8988T (cell line): ENCODE measurements at places on chromosomes 1 and 21.

DNA sequence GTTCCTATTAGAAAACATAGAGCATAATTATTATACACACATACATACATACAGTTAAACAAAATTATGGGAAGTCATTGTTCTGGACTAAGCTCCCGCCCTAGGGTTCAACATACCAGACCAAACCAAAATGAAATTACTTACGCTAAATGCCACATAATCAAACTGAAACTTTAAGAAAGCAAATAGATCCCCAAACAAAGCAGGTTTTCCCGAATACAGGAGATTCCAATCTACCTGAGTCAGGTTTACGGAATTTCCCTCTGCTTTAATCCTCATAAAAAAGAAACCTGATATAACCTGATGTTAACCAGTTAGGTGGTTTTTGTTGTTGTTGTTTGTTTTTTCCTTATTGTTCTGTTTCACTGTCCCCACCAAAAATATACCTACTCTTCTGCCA is 1886.9 kb downstream of the NCAM2 start:
- DNase-seq = no peak

- DNase-seq = no peak
Measured at GRCh38 chr1:203888807-203889251, 27.4 kb downstream of the SNRPE start.

DNA sequence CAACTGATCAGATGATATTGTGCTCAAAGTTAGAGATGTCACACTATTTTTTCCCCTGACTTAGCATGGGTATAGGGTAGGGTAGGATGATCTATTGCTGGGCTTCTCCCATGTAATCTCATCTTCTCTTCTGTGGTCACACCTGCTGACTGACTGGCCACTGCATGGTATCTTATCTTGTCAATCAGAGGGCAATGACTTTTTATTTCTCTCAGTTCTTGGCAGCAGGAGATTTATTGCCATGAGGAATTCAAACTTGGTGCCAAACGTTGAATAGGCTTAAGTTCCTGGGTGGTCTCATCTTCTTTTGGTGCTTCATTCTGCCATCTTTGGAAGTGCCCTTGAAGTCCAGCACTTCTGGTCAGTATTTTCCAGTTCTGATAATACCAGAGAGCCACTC is 226.4 kb upstream of the POGK start:
- DNase-seq = no peak

DNA sequence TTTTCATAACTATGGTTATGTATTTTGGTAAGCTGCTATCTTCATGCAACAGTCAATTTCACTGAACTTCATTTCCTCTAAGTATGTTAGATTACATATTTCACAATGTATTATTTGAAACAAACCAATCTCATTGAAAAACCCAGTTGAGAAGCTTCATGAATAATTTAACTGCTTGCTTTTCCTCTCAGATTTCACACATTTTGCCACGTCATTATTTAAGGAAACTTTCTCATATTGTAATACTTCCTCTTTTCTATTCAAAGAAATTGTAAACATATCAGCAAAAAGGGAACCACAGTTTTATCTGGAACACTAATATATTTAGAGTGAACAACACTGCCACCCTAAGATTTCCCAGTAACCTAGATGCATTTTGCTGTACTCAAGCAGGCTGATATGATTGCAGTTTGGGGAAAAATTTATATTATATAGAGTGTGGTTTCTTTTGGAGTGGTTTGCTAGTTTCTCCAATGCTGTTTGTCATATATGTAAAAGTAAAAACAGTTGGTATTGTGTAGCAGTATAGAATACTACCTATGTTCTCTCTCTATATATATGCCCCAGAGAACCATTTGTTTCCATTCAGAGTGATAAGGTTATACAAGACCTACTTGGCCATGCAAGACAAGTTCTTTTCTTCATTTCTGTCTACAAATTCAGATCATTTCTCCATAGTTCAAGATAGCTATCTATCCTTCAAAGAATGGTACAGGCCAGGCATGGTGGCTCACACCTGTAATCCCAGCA is 28.4 kb upstream of the AHCTF1 start:
- no peak for DNase-seq

DNA sequence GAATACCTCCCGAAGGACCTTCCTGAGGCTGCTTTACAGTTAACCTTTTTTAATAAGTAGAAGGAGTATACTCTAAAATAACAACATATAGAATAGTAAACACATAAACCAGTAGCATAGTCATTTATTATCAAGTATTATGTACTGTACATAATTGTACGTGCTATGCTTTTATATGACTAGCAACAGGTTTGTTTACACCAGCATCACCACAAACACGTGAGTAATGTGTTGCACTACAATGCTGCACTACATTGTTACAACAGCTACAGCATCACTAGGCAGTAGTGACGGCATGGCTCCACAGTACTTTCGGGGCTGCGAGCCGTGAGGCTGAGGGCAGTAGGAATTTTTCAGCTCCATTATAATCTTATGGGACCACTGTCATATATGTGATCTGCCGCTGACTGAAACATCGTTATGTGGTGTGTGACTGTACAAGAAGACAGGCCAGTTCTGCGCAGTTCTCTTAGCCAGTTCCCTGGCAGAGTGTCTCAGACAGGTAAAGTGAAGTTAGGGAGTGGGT is 82.8 kb upstream of the LRRC8D start:
- DNase-seq = no peak

- DNase-seq = no peak
Measured at GRCh38 chr1:3657578-3658230, 5.4 kb downstream of the TP73 start.

DNA sequence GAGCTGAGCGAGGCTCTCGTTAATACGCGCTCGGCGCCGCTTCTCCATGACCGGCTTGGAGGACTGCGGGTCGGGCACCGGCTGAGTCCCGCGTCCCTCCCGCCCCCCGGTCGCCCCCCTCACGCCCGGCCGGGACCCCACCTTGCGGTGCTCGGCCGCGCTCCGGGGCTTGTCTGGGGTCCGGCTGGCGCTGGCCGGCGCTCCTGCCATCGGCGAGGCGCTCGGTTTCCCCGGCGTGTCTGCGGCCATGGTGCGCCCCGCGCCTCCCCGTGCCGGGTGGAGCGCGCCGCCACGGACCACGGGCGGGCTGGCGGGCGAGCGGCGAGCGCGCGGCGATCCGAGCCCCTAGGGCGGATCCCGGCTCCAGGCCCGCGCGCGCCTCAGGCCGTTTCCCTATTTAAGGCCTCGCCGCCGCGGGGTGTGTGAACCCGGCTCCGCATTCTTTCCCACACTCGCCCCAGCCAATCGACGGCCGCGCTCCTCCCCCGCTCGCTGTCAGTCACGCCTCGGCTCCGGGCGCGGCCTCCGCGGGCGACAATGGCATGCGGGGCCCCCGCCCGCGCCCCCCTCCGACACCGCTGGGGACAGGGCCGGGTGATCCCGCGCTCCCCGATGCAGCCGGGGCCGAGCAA is at the start of gene HES4:
HES4 (minus strand) TSS at position 373 of the 632 bp plus-strand sequence; CDS start at position 249, 124 bp downstream.
- DNase-seq = peak; percentile 60

- no peak for DNase-seq
Measured at GRCh38 chr1:212980123-212980785, 29.9 kb downstream of the VASH2 start.

- no peak for DNase-seq
Measured at GRCh38 chr1:119327094-119327449, 41.5 kb upstream of the HAO2 start.

- DNase-seq = no peak
Measured at GRCh38 chr1:227903614-227904501, 43.9 kb downstream of the WNT9A start.

GRCh38 chr21:22343721-22344120 is 1345.5 kb downstream of the NCAM2 start:
- DNase-seq = no peak

GRCh38 chr1:58782178-58783089 is 1.4 kb downstream of the JUN start:
- DNase-seq = no peak

DNA sequence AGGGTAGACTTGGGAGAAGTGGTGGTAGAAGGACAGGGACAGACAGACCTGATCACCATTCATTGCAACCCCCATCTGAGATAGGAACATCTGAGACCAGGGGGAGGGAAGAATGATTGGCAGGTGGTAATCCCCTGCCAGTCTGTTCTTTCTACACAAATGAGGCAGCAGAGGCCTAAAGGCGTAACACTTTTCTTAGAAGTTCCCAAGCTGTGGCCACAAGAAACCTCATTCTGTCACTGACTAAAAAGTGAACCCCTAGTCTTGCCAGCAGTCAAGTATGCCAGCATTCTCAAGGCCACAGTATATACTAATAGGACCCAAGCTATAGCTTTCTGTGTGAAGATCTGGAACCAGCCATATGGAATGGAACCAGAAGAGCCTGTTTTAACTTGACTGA is 638.0 kb downstream of the KCNT2 start:
- DNase-seq = no peak

- no peak for DNase-seq
Measured at GRCh38 chr1:235821361-235821981, 45.2 kb downstream of the LYST start.

GRCh38 chr1:21621051-21621450 is 48.1 kb downstream of the RAP1GAP start:
- no peak for DNase-seq

GRCh38 chr21:34511181-34511580 is 829 bp downstream of the KCNE1 start:
- DNase-seq = no peak

DNA sequence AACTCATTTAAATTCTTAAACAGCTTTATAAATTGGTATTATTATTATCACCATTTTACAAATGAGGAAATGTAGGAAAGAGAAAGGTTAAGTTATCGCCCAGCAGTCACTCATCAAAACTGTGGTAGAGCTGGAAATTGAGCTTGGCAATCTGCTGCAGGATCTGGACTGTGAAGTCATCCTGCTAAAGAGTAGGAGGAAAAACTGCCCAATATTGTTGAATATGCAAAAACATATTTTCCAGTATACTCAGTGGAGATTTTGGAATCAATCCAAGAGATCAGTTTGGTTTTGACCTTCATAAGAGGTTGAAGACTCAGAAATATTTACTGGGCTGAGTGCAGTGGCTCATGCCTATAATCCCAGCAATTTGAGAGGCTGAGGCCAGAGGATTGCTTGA is 16.9 kb upstream of the RC3H1 start:
- DNase-seq = no peak

DNA sequence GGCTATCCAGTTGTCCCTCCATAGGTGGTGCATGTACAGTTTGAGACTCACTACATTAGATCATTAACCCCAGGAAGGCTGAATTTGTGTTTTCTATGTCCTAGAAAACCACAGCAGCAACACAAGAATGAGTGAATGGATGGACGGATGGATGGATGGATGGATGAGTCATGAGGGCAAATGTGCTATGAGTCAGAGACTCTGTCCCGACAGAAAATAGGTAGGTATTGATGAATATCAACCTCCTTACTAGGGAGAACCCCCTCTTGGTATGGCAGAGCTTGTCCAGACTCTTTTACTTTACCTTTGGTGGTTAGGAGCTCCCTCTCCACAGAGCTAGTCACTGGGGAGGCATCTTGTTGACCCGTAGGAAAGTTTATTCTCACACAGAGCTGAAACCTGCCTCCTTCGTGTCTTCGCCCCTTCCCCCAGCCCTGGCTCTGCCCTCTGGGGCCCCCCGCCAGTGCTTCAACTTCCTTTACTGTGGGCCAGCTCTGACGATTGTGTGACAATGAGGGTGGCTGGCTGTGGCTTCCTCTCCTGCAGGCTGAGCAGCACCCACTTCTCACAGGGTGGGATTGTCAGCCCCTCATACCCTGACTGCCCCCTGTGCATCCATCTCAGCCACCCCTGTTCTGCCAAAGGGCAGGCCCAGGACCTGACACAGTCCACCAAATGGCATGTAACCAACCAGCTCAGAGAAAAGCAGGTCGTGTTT is 145.2 kb downstream of the FOXD2 start:
- no peak for DNase-seq

GRCh38 chr1:183577897-183578465 is 12.3 kb downstream of the NCF2 start:
- no peak for DNase-seq

GRCh38 chr1:41020654-41021053 is 871 bp downstream of the SLFNL1 start:
- no peak for DNase-seq

- DNase-seq = no peak
Measured at GRCh38 chr1:159429074-159429861, 2.7 kb upstream of the OR10J4 start.

GRCh38 chr1:57860325-57860724 is 436.5 kb upstream of the DAB1 start:
- DNase-seq = no peak

GRCh38 chr1:72568113-72568512 is 285.8 kb upstream of the NEGR1 start:
- no peak for DNase-seq

DNA sequence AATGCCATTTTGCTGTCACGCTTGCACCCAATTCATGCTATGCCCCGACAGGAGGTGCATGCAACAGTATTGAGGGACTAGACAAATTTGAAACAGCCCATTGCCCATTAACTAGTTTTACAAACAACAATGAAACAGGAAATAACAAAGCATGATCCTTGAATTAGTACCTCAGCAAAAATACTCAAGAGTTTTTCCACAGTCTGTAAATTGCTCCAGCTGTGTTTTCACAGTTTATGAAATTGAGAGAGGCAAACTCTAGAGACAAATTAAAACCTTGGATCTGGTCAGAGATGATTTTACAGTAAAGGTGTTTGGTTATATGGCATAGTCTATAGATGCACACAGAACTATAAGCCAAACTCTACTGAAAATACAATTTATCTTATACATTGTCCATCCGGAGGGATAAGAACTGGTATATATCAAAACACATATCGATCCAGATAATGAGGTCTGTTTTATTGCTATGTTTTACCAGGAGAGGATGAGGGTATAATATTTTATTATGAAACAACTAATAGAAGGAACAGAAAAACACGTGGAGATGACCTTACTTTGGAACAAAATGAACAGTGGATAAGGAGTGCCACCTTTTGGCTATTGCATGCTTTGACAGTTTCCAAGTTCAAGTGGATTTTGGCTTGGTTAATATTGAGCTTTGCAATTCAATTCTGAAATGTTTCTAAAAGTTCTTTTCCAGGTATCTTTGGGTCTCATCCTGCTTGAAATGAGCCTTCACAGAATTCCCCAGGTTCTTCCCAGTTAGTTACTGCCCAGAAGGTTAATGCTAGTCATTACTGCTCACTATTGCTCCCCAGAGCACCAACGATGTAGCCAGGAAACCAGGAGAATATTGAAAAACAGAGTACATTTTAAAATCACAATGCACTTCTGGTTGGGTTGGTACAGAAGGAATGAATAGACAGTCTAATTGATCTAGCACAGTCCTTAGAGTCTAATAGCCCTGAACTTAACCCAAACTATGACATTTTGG is 45.7 kb downstream of the ZC3H11B start:
- no peak for DNase-seq

DNA sequence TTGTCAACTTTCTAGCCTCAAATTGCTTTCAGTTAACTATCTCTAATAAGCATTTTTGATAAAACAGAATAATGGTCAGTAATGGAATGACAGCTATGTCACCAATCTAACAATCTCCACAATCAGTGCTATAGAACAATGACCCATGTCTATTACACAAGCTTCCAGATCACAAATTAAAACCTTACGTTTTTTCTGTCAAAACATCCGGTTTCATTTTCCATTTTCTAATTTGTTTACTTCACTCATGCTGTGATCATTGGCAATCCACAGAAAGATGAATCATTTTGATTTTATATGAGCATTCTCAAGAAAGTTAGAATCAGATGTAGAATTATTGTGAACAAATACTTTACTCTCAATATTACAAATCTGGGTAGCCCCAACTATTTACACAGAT is 80.3 kb downstream of the KCNT2 start:
- no peak for DNase-seq
